HEK293T (cell line): ENCODE measurements at places on chromosomes 7 and 10.

DNA sequence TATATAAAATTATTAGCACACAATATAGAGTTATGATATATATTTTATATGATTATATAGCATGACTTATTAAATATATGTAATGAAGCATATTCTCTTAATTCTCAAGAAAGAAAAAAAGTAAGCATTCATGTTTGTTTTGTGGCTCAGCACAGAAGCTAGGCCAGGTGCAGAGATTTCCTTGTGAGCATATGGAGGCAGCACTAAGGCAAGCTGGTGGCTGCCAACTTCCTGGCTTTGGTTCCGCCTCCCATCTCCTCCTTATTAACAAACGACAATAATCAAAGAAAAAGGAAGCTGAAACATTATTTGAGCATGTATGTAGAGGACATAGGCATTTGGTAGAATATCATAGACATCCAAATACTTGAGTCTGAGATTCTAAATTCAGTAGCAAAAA is 130.3 kb downstream of the ST7 start:
- DNase-seq = no peak

DNA sequence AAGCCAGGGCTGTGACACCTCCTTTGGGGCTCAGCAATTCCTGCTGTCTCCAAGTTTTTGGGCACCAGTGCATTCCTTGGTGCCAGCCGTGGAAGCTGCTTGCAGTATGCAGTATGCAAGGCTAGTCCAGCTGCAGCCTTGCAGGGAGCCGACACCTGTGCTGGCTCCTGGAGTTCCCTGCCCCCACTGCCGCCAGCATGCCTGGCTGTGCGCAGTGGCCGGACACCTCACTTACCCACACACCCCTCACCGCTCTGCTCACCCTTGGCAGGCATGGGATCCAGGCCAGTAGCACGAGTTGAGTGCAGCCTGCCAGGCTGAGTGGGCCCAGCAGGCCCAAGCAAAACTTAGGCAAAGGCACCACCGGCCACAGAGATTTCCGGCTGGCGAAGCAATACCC is 77.4 kb downstream of the SAMD9 start:
- DNase-seq = no peak

DNA sequence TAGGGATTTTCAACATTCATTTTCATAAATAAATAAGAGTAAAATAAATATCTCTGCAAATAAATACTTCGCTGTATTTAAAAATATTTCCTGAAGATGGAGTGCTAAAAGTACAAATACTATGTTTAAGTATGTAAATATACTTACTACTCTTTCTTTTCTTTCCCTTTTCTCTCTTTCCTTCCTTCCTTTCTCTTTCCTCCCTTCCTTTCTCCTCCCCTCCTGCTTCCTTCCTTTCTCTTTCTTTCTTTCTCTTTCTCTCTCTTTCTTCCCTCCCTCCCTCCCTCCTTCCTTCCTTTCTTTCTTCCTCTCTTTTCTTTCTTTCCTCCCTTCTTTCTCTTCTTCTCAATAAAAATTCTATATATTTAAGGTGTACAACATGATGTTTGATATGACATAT is 496.1 kb downstream of the CCSER2 start:
- no peak for DNase-seq

DNA sequence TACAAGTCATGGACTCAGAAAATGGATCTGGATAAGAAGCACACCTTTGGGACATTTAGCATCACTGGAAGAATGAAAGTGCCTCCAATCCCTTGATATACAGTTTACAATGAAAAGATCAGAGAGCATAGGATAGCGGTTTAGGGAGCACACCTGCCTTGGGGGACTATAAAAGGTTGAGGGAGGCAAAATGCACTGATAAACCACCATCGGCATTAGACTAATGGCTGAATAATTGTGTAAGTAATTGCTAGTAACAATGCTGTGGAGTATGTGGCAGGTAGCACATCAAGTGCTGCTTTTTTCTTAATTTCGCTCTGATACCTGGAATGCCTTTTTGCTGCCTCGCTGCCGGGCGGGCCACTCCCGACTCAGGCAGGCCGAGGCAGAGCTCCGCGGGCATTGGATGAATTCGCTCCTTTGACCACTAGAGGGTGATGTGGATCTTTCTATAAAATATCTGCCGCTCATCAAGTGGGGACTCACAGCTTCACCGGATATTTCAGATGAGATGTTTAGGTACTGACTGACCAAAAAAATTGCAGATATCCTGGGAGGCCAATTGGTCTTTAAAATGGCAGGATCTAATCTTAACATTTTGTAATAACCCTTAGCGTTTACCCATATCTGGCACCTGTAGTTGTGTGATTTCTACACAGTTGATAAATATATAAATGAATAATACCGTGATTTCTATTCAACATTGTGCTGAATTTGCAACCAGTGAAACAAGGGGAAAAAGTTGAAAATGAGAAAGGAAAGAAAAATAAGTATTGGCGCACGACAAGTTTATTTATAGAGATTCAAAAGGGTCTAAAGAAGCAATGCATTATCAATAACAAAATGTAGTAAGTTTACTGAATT is 116.8 kb upstream of the PRSS1 start:
- DNase-seq = peak; percentile 86

- no peak for DNase-seq
Observed at GRCh38 chr10:28201410-28202400, 101.2 kb downstream of the MPP7 start.

- no peak for DNase-seq
Observed at GRCh38 chr7:19814776-19815175, 41.4 kb upstream of the TMEM196 start.

GRCh38 chr10:63376560-63377304 is 89.0 kb downstream of the JMJD1C start:
- no peak for DNase-seq

GRCh38 chr10:48934672-48935501 is 4.8 kb downstream of the LRRC18 start:
- DNase-seq = no peak

DNA sequence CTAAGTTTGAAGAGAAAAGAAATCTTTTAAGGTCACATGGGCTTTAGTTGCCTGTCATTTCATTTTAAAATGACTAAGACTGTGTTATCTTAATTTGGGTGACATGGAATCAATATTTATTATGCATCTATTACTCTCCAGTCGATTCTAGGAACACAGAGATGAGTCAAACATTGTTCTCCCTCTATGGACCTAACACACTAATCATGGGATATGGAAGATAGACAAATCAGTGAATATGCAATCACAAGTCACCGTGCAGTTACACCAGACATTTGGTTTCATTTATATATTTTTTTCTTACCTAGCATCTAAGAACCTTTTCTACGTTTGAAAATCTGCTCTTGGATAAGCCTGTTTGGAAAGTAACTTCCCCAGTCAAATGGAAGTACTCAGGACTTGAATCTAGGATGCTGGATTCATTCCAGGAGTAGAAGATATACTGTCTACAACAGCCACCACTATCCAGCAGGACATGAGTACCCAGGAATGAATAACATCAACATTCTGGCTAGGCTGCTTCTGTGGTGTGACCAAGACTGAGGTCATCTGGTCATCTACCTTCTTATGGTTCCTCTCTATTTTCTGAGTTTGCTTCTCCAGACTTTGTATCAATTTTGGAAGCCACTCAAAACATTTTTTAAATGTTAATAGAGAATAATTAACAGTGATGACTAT is 902.9 kb upstream of the LRRN3 start:
- DNase-seq = no peak

DNA sequence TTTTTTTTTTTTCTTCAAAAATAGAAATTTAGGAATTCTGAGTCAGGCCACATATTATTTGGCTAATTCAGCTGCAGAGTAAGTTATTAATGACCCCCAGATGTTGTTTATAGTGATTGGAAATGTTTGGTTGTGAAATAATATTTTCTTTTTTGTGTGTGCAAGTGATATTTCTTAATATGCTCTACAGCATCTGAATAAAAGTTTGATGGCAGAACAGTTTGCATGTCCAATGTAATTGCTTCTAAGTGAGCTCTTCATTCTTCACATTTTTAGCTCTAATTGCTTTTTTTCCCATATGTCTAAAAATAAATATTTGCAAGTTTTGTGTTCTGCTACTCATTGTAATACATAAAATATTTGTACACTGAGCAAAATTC is 116.0 kb downstream of the ARID5B start:
- no peak for DNase-seq

- DNase-seq = peak; percentile 98
Observed at GRCh38 chr7:6706666-6707407, at the start of gene ZNF12. TSS of gene ZNF12 (minus strand) at chr7:6706947. CDS start at chr7:6705173, 1,774 bp downstream.

- DNase-seq = no peak
Observed at GRCh38 chr10:74373059-74373458, 222.0 kb downstream of the ADK start.

DNA sequence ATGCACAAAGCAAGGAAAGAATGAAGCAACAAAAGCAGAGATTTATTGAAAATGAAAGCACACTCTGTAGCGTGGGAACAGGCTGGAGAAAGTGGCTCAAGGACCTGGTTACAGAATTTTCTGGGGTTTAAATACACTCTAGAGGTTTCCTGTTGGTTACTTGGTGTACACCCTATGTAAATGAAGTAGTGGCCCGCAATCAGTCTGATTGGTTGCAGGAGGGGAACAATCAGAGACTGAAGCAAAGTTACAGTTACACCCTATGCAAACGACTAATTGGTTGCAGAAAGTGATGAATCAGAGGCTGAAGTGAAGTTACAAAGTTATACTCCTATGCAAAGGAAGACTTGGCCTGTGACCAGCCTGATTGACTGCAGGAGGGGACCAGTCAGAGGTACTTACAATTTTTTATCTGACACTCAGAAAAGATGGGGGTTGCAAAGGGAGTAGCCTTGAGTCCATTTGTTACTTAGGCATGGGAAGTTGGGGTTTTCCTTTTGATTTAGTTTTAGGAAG is 3.6 kb upstream of the MTPN start:
- no peak for DNase-seq

DNA sequence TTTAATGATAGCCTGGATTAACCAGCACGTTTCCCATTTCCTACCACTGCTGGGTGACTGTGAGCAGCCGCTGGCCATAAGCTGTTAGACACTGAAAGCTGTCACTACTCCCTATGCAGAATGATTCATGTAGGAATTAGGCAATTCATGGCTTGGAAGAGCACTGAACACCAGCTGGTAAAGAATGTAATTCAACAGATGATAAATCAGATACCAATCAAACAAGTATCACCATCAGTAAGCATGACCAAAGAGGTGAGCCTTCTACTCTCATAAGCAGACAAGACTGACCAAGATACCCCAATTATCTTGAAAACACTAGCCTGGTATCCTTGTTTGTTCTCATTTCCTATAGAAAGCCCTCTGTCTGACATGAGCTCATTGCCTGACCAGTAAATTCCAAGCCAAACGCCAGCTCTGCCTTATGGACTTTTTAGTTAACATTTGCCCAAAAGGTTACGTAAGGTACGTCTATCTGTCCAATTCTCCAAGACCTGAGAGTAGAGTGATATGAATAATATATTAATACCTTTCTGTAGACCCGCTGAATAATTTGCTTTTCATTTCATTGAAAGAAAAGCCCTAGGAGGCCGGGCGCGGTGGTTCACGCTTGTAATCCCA is 127.7 kb downstream of the ELMO1 start:
- no peak for DNase-seq

DNA sequence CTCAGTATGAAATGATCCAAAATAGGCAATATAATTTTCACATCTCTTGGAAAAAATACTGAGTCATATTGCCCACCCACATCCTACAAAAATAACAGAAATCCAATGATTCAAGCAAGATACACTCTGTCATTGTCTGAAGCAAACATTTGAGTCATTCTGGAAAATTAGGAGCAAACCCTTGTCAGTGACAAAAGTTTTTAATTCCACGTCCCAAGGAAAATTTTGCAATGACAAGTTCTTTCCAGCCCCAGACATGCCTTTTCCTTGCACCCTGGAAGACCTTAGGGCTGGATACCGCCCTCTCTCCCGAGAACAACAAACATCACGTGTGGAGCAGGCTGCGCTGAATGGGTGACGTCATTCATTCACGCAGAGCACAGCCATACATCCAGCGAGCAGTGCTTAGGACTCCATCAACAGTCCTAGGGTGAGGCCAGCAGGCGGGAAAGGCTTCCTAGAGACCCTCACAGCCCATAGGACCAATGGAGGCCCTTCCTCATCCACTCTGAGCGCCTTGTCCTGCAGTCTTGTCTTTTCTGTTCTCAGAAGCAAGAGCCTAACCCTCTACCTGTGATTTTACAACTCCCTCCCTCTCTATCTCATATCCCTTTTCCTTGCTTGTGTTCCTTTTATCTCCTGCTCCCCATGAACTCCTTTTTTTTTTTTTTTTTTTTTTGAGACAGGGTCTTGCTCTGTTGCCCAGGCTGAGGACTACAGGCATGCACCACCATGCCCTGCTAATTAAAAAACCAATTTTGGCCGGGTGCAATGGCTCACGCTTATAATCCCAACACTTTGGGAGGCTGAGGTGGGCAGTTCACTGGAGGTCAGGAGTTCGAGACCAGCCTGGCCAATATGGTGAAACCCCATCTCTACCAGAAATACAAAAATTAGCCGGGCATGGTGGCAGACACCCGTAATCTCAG is 23.5 kb upstream of the KDM7A start:
- peak; percentile 86 for DNase-seq

DNA sequence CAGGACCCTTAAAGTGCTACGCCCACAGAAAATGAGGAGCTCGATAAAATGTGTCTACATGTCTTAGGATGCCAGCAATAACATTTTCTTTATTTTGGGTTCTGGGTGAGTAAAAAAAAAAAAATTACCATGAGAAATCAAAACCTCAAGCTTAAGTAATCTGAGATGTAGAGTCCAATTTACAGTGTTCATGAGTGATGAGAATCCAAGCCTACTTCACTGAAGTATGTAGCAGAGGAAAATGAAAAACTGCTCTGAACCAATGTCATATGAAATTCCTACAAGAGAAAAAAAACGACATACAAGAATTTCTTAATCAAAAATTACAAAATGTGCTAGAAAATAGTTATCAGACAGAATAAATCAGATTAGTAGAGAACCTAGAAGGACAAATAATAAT is 274.4 kb downstream of the HTR7 start:
- DNase-seq = no peak

GRCh38 chr10:119409906-119410305 is 132.6 kb downstream of the RGS10 start:
- no peak for DNase-seq

GRCh38 chr7:156616269-156617202 is 24.0 kb upstream of the RNF32 start:
- DNase-seq = no peak

GRCh38 chr10:106214243-106214642 is 950.3 kb downstream of the SORCS1 start:
- DNase-seq = no peak
